ENCODE measurements at places on chromosomes 3 and 15. TPM values are rescaled to one million over a fixed set of nuclear protein-coding genes. Genes with fewer than 3 reads are reported as not detected.

Gene SKOR1
- not detected for total RNA-seq

Gene SYNPR
- total RNA-seq, result not detected

Gene GREM1
- total RNA-seq, result not detected

Gene PYGO1
- total RNA-seq, result 7.8 TPM

Gene IGF2BP2
- total RNA-seq, result 17.7 TPM

Gene GOLGA6L7
- not detected for total RNA-seq

Gene LRTM1
- not detected for total RNA-seq

Gene KCTD6
- 11.1 TPM for total RNA-seq

Gene CACNA1D
- 1.4 TPM for total RNA-seq

Gene CRTAP
- 284 TPM for total RNA-seq

Gene SLC12A1
- total RNA-seq, result not detected

Gene PTX3
- total RNA-seq, result 1.5 TPM

Gene TRIM71
- not detected for total RNA-seq

Gene FOXL2NB
- total RNA-seq, result 1.9 TPM

Gene ARHGEF26
- 7.1 TPM for total RNA-seq

Gene LRRC31
- total RNA-seq, result not detected

Gene CCRL2
- total RNA-seq, result 6.6 TPM

Gene STARD5
- 3.2 TPM for total RNA-seq

Gene IGF1R
- 15.5 TPM for total RNA-seq

Gene EXOG
- 11.1 TPM for total RNA-seq

Gene CCR9
- not detected for total RNA-seq

Gene MYZAP
- total RNA-seq, result 1.5 TPM

Gene ROBO2
- 9.9 TPM for total RNA-seq

Gene CYFIP1
- total RNA-seq, result 38.4 TPM

Gene HHLA2
- total RNA-seq, result not detected

Gene SCAANT1
- not detected for total RNA-seq

Gene CLDN18
- total RNA-seq, result not detected

Gene MED12L
- total RNA-seq, result 1.1 TPM

Gene MAP1A
- 32.9 TPM for total RNA-seq

Gene NR1D2
- 20.2 TPM for total RNA-seq

Gene CLPX
- 22.8 TPM for total RNA-seq

Gene GCNT3
- total RNA-seq, result 4.1 TPM

Gene RGMA
- 0.29 TPM for total RNA-seq

Gene TGM5
- not detected for total RNA-seq

Gene GOLGA8G
- total RNA-seq, result 0.16 TPM

Gene ALPK3
- 0.15 TPM for total RNA-seq

Gene PTH1R
- not detected for total RNA-seq

Gene CDHR4
- not detected for total RNA-seq

Gene RNF168
- 12.6 TPM for total RNA-seq

Gene A4GNT
- total RNA-seq, result not detected
